Activated CD8-positive, alpha-beta T cell treated with anti-CD3 and anti-CD28 coated beads, Interleukin-2, amount 10 ng/mL, durations not matched to agents 7 days and 5 days (primary cell): ENCODE measurements at places on chromosomes 11 and 22.

GRCh38 chr11:15958910-15959309, 397.4 kb downstream of the SOX6 start:
- no peak for DNase-seq

DNA sequence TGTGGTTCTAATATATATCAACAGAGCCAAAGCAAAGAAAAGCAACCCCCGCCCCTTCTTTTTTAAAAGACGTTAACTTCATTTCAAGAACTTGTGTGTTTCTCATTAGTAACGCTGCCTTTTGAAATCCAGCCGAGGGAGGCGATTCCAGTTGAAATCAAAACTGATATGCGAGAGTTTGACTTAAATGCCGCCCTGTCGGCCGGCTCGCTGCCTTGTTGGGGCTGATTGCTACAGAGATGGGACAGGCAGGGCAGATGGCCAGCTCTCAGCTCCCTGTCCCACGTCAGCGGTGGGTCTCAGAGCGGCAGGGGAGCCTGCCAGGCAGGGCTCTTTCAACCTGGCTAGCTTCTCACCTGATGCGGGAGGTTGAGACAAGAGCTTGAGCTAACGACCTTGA, 51.9 kb upstream of the ALX4 start:
- DNase-seq, result no peak

- no peak for DNase-seq
Observed at GRCh38 chr11:131327421-131327820, 43.0 kb upstream of the NTM start.

GRCh38 chr11:110093407-110094297, 460 bp downstream of the ZC3H12C start:
- DNase-seq, result no peak

GRCh38 chr11:113519989-113520613, 44.9 kb upstream of the DRD2 start:
- DNase-seq, result no peak

DNA sequence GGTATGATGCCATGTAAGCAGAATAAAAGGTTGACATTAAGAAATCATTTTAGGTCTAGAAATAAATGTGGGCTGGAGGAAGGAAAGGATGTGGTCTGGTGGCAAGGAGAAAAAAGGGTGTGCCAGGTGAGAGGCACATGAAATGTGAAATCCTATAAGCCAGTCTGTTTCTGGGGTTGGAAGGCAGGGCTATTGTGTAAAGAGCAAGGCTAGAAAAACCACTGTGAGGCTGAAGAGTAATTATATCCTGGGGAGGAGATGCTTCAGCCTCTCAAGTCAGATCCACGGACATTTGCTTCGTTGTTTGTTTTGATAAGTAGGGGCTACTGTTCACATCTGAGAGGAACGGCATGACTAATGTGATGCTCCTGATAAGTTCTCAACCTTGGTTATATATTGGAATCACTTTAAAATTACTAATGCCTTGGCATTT, 77.5 kb upstream of the CTSC start:
- peak; percentile 78 for DNase-seq

GRCh38 chr11:44457862-44458261, 107.6 kb upstream of the CD82 start:
- DNase-seq, result no peak

GRCh38 chr11:120909676-120910416, 114.1 kb upstream of the TBCEL start:
- DNase-seq, result no peak
